ENCODE measurements at places on chromosomes 4 and X. TPM values are rescaled to one million over a fixed set of nuclear protein-coding genes. Genes with fewer than 3 reads are reported as not detected.

DNA sequence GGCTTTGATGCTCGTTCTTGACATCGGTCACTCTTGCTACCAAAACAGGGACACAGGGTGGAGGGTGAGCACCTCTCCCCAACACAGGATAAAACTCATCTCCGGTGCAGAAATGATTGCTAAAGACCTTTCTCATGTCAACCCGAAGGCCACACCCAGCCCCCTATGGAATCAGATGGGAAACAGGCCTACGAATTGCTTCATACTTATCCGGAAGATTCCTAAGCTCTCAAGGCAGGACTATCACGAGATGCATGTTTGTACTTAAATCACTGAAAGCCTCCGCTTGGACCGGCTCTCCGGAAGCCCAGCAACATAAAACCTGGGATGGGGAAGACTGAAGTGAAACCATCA is 74.9 kb downstream of the MTMR1 start:
- H3K27me3 ChIP-seq = no peaks in the 10 kb centered on the region
- H3K36me3 ChIP-seq = no peaks in the 10 kb centered on the region
- H3K27ac ChIP-seq = no peak overlapping the region
- no peaks in the 10 kb centered on the region for H3K4me1 ChIP-seq
- H3K4me3 ChIP-seq = no peak overlapping the region

- no peaks in the 10 kb centered on the region for H3K36me3 ChIP-seq
- H3K27me3 ChIP-seq = no peaks in the 10 kb centered on the region
- no peak overlapping the region for H3K4me3 ChIP-seq
Measured at GRCh38 chr4:187190390-187190789, 466.7 kb upstream of the FAT1 start.

DNA sequence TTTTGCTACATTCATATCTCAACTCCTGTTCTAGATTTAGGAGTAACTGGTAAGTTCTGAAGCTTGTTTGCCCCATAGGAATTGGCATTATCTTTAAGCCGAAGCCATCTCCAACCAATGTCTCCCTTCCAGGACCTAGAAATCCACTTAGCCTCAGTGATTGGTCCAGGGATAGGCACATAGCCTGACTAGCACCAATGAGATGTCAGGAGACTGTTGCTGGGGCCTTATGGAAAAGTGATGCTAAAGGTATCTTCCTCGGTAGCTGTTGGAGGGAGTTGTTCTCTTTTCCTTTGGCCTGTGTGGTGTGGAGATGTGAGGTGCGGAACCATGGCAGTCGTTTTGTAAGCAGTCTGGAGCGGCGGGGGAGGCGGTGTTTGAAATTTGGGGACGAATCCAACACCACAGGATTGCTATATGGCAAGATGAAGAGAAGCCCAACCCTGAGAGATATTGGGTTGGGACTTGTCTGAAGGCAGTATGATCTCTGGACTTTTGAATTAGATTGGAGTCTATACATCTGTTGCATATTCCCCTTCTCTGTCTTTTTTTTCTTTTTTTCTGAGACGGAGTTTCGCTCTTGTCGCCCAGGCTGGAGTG is 109.8 kb upstream of the ATP6AP2 start:
- H3K4me3 ChIP-seq = no peak overlapping the region
- no peaks in the 10 kb centered on the region for H3K36me3 ChIP-seq
- no peaks in the 10 kb centered on the region for H3K27me3 ChIP-seq
- DNase-seq = peak; percentile 21

- no peaks in the 10 kb centered on the region for H3K27me3 ChIP-seq
- no peak overlapping the region for H3K4me3 ChIP-seq
- no peaks in the 10 kb centered on the region for H3K36me3 ChIP-seq
- H3K4me1 ChIP-seq = no peaks in the 10 kb centered on the region
- no peak for DNase-seq
Measured at GRCh38 chr4:7716010-7716721, 223.5 kb downstream of the AFAP1 start.

DNA sequence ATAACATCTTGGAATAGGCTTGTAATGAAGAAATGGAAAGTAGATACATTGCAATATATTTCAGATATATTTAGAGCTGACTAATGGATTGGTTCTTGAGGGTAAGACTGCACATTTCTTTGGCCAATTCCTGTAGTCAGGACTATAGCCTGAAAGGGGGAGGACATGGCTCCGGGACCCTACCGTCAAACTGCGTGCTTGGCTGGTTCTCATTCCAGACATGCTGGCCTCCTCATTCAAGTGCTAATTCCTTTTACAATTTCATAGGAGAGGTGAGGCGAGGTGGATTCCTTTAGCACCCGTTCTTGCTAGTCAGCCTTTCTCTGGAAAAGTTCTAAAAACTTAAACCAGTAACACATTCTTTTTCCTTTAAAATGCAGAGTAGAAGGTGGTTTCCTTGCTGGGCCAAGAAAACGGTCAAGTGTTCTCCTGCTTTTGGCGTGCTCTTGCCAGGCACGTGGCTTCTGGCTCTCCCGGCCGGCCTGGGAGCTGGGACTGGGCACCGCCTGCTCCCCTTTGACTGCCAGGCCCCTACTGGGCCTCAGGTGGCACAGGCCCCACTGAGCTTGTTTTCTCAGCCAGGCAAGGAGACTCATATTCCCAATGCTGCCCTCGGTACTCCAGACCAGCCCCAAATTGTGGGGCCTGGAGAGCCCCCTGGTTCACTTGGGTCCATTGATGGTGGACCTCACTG is 167.2 kb downstream of the STK32B start:
- no peaks in the 10 kb centered on the region for H3K27me3 ChIP-seq
- DNase-seq = no peak
- no peaks in the 10 kb centered on the region for H3K36me3 ChIP-seq
- H3K4me3 ChIP-seq = no peak overlapping the region
- no peaks in the 10 kb centered on the region for H3K4me1 ChIP-seq
- H3K27ac ChIP-seq = no peak overlapping the region

- H3K4me3 ChIP-seq = no peak overlapping the region
- H3K4me1 ChIP-seq = no peaks in the 10 kb centered on the region
- H3K27me3 ChIP-seq = no peaks in the 10 kb centered on the region
- no peak overlapping the region for H3K27ac ChIP-seq
- H3K36me3 ChIP-seq = no peaks in the 10 kb centered on the region
Measured at GRCh38 chr4:42678512-42678911, 21.6 kb upstream of the ATP8A1 start.

The PNMA6F gene
- 0.79 TPM for total RNA-seq

The HMGB2 gene
- total RNA-seq = 117 TPM

The TKTL2 gene
- total RNA-seq = 47.5 TPM

The PAGE4 gene
- 0.94 TPM for total RNA-seq

The FHIP1A gene
- 16.2 TPM for total RNA-seq

The HUWE1 gene
- total RNA-seq = 260 TPM

Measured in testis (tissue), 5 donors.